ENCODE measurements at places on chromosomes 4 and X.

GRCh38 chr4:95921470-95921869 lies 81.6 kb downstream of the PDHA2 start:
- no peak for DNase-seq

DNA sequence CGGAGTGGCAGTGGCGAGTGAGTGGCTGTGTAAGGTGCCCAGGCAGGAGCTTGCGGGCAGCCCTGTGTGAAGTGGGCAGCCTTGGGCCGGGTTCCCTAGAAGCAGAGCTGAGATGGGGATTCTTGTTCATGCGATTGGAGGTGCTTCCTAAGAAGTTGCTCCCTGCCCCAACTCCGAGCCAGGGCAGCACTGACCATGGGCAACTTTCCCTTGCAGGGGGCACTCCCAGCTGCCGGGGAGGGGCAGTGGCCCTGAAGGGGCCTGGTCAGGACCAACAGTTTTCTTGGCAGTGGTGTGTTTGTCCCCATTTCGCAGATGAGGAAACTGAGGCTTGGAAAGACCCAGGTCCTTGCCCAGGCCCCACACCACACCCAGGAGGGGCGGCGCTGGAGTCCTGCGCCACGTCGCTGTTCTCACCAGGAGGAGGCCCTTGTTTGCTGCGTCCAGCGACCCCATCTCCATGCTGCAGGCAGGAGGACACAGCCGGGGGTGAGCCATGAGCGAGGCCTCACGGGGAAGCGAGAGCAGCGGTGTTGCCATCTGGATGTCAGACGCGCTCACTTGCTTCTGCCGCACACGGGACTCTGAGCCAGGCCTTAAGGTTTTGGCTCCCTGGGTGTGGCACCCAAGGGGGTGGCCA lies 68.9 kb downstream of the TRMT44 start:
- no peak for DNase-seq

GRCh38 chrX:134191281-134191680 lies 45.7 kb upstream of the CCDC160 start:
- no peak for DNase-seq

- no peak for DNase-seq
Observed at GRCh38 chr4:110152386-110152785, 46.0 kb downstream of the ELOVL6 start.

DNA sequence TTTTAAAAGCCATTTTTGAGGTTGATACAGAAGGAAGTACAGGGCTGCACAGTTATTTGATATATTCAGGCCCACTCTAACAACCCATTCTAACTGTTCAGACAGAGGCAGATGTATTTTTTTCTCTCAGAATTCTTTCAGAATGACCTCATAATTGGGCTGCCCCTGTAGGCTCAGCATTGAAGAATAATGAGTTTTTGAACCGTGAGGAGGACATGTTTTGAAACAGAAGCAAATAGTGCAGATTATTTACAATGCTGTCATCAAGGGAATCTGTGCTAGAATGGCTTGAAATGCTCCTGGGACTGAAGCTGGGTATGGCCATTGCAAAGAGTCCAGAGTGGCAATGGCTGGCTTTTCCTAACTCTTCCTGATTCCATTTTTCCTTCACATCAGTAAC lies 158.1 kb downstream of the SOX3 start:
- no peak for DNase-seq

DNA sequence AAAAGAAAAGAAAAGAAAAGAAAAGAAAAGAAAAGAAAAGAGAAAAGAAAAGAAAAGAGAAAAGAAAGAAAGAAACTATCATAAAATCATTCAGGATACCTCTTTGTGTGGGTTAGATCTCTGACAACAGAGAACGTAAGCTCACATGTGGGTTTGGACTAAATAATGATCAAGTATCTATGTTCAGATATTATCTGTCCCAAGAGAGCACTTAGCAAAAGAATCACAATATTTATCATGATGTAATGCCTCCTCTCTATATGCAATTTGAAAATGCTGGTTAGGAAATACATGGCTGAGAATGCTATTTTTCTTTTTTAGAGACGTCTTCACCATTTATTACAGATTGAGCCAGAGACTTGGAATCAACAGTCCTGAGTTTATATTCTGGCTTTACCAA lies 191.3 kb downstream of the KCNIP4 start:
- no peak for DNase-seq

- DNase-seq, result no peak
Observed at GRCh38 chr4:133741766-133742165, 459.8 kb downstream of the PABPC4L start.

- DNase-seq, result no peak
Observed at GRCh38 chr4:53956454-53956853, 108.0 kb downstream of the CHIC2 start.

- DNase-seq, result no peak
Observed at GRCh38 chrX:153935326-153935851, 552 bp upstream of the NAA10 start.

- no peak for DNase-seq
Observed at GRCh38 chrX:153831429-153832150, 1.2 kb upstream of the PDZD4 start.

- DNase-seq, result no peak
Observed at GRCh38 chr4:149706942-149707341, 108.7 kb downstream of the IQCM start.

DNA sequence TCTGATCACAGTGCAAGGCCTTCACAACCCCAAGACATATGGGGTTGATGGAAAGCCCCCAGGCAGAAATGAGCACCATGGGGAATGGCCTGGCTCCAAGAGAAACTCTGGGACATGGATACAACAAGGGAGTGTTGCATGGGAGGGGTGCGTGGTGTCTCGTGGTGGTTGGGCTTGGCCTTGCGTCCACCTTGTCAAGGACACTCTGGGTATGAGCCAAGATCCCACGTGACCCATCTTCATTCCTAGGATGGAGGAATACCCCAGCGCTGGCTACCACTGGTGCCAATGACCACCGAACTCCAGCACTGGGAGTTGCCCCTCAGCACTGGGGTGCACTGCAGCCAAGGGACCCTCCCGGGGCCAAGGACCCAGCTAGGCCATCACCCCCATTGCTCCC lies 267.5 kb upstream of the AGTR2 start:
- DNase-seq, result no peak

GRCh38 chr4:182137343-182137742 lies 105.9 kb upstream of the TENM3 start:
- no peak for DNase-seq

GRCh38 chr4:121773883-121774282 lies 8.9 kb upstream of the SMIM43 start:
- DNase-seq, result no peak

DNA sequence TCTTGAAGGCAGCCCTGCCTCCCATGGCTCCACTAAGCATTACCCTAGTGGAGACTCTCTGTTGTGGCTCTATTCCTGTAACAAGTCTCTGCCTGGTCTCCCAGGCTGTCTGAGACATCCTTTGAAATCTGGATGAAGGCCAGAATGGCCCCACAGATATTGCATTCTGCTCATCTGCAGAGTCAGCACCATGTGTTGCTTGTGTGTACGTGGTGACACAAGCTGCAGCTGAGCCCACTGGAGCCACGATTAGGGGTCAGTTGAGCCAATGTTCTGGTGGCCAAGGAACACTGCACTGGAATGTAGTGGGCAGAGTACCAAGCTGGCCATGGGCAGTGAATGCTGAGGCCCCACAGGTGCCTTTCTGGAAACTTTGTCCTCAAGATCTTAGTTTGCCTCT lies 29.2 kb downstream of the GRID2 start:
- no peak for DNase-seq

Data from caudate nucleus (tissue), 63 donors.